ENCODE measurements at places on chromosomes 5 and 9.

DNA sequence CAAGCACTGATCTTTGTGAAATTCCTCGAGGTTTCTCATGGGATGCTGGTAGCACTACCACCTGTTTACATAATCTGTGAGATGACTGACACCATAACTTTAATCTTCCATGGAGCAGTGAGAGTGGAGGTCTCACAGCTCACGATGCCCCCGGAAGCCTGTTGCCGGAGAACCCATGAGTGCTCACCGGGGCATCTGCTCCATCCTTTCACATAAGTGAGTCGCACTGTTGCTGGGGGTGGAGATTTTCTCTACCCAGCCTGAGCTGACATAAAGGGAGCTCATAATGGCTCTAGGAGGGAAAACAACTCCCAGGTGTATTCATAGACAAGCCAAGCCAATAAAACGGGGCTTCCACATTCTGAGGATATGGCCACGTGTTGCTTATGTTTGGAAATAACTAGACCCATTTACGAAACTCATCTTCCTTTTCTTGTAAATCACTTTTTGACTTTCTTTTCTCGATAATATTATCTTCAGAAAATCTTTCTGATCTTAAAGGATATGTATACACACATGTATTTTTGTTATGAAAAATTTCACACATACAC, 11.2 kb upstream of the GFPT2 start:
- DNase-seq: no peak

GRCh38 chr5:34854459-34855174, 15.7 kb downstream of the TTC23L start:
- DNase-seq: no peak

DNA sequence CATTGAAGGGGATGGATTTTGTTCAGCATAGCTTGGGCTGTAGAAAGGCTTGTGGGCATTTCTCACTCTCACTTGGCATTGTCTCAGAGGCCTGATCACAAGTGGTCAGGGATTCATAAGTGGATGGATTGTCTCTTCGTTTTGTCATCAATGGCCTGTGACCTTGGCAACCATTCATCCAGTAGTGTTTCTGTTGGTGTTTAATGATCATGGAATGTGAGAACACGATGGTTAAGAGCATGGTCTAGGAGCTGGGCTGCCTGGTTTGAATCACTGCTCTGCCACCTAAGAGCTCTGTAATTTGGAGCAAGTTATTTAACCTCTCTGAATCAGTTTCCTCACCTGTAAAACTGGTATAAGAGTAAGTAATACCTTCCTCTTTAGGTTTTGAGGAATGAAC, 430.1 kb upstream of the MEF2C start:
- no peak for DNase-seq

- no peak for DNase-seq
These were observed 291.0 kb downstream of the FBXL17 start for GRCh38 chr5:108090946-108091345.

GRCh38 chr9:70971723-70972122, 149.7 kb downstream of the TRPM3 start:
- DNase-seq: no peak

- no peak for DNase-seq
These were observed 130.1 kb downstream of the LRRC70 start for GRCh38 chr5:62708481-62709325.

- DNase-seq: no peak
These were observed 10.6 kb upstream of the F2RL1 start for GRCh38 chr5:76808141-76808691.

- no peak for DNase-seq
These were observed 14.4 kb downstream of the GNAQ start for GRCh38 chr9:78017190-78017693.

DNA sequence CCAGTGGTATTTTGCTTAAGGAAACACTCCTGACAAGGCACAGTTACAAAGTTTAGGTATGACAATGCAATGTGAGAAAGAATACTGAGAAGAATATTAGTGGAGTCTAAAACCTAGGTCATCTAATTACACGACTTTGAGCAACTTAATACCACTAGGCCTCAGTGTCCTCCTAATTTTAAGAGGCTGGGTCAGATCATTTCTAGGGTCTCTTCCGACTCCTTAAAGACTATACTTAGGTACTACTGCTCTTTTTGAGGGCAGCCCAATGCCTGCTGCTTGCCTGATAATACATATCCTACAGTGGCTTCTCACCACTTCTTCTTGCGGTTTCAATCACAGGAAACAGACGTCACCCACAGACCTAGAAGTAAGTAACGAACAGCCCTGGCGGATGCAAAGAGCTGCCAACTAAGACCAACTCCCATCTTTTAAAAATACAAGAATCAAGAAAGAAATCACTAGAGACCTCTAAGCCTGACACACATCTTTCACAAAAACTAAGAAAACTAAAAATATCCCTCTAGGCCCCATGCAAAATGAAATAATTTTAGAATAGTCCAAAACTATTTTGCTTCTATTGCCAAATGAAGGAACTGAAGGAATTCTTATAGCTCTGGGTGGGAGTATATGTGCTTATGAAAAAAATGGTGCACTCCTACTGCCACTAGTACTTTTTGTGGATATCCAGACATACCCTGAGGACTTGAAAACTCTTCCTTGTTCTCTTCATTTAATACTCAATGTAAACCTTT, 13.1 kb downstream of the DIAPH1 start:
- no peak for DNase-seq

DNA sequence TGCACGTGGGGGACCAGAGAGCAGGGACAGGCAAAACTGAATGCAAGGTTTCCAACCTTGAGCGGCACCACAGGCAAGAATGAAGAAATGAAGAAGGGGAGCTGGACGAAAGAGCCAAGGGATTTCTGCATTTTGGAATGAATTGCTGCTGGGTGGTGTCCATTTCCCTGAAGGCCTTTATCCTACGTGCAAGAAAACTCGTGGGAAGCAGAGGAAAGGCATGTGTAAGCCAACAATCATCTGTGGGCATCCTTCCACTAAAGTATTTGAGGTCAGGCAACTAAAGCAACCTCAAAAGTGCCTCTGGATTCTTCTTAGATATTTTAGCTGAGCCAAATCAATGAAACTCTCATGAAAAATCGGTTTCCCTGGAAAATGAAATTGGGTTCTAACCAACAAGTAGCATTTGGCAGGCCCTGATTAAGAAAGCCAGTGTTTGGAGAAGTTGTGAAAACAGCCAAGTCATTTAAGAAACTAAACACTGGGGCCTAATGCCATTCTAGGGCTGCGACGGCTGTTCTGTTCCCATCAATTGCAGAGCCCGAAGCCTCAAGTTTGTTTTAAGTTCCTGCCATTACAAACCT, 4.7 kb upstream of the TGFBI start:
- DNase-seq: no peak

GRCh38 chr5:145587710-145588109, 247.4 kb downstream of the PRELID2 start:
- DNase-seq: no peak

GRCh38 chr9:96581786-96582185, 37.9 kb downstream of the CDC14B start:
- no peak for DNase-seq

GRCh38 chr9:69923972-69924371, 103.4 kb downstream of the CFAP95 start:
- DNase-seq: no peak

DNA sequence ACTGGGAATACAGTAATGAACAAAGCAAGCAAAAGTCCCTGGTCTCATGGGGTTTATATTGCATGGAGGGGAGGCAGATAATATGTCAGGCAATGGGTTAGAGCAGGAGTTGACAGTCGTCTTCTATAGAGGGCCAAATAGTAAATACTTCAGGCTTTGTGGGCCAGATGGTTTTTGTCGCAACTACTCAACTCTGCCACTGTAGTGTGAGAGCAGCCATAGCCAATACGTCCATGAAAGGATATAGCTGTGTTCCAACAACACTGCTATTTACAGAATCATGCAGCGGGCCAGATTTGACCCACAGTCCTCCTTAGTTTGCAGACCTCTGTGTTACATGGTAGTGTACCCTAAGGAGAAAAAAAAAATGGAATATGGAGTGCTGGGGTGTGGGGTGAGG, 25.5 kb downstream of the MAST4 start:
- DNase-seq: no peak

DNA sequence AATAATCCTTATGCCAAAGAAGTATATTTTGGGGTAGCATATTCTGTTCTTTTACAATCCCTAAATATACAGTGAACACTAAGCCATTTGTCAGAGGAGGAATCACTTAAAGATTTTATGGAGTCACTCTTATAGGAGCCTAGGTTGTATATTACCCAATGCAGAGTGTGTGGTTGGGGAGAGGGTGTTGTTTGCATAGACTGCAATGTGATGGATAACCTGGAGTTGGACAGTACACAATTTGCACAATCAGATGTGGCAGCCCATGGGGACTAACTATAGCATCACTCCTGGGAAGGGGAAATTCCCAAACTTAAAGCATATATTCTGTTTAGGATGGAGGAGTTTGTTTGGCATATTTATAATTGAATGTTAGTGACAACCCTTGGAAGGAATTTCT, 9.6 kb upstream of the NDFIP1 start:
- DNase-seq: no peak

- no peak for DNase-seq
These were observed 518 bp downstream of the SPRY4 start for GRCh38 chr5:142324136-142324870.

DNA sequence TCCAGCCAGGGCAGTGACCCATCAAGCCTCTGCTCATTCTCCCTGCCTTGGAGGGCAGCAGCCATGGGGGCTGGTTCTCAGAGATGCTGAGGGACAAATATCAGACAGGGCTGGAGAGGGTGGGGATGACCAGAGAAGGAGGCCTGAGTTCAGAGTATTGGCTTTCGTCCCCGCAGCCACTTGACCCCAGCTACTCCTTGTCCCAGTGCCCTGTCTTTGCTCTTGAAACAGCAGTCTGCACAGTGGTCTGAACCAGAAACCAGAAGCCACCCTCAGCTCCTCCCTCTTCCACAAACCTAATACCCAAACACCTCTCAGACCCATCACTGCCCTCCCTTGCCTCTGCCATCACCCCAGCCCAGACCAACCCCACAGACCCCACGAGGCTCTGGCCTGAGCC, 36.3 kb upstream of the SMIM23 start:
- no peak for DNase-seq

- DNase-seq: no peak
These were observed 6.6 kb downstream of the IDNK start for GRCh38 chr9:83629433-83630104.

DNA sequence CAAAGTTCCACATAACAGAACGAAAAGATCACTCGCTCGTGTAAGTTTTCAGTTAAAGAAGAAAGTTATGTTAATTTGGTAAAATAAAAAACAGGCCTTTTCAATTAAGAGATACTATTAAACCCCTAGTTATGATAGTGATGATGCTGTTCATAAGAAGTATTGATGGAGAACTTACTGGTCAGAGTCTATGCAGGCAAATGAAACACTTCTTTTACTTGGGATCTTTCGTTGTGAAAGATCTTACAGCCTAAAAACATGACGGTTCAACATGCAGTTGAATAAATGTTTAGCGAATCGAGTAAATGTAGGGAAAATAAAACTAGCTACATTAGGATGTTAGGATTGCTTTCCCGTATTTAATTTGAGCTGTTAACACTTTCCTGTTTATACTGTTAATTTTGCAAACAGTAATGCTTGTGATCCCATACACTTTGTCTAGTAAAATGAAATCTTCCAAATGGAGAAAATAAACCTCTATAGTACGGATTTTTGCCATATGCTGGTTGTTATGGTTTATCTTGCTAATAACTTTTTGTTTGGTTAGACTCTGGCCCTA, 2.0 kb downstream of the RHOBTB3 start:
- DNase-seq: no peak

DNA sequence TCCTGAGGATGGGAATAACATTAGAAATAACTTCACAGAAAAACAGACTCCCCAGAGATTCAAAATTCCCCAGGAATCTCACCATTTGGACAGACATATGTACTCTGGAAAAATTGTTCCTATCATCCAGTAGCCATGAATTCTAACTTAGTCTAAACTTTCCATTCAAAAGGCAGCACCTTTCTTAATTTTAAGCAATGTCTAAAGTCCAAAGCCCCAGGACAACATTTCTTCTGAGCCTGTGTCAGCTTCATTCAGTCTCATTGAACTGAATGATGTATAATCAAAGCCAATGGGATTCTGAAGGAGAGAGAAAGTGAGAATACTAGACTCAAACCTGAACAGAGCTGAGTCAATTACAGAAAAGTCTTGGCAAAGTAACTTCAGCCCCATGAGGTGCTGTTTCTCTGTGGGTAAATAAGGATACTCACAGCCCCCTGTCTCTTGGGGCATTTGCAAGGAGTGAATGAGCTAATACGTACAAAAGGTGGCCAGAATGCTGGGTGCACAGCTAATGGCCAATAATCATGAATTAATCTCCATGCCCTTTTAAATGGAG, 140.6 kb downstream of the SEMA5A start:
- no peak for DNase-seq

DNA sequence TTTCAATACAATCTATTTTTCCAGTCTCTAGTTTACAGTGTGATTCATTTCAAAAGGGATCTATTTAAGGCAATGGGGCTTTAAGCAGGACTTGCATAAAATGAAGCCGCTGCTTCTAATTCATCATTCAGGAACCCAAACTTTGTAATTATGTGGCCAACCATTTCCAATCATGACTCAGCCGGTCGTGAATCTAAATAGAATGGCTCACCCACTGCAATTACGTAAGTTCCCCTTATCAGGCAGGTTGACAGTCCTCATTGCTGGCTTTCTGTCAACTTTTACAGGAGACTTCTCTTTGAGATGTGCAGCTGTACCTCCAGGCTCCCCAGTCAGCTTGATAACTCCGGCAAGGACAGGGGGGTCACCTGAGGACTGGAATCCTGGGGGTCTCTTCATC, 152.8 kb upstream of the DAP start:
- DNase-seq: peak; percentile 16

DNA sequence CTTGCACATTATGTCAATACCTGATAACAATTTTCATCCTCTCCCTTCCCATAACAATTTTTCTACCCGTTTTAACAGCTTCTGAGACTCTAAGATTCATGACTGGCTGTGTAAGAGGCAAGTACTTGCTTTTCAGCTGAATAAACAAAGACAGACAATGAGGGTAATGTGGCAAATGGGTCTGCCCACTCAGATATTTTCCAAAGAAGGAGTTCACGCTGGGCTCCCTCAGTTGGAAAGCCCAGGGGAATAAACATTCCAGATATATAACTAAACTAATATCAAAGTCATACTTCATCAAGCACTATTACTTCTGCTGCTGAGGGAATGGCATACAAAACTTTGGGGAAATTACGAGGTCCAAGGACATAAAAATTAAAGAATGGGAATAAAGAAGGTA, 24.4 kb downstream of the MEGF9 start:
- DNase-seq: no peak

DNA sequence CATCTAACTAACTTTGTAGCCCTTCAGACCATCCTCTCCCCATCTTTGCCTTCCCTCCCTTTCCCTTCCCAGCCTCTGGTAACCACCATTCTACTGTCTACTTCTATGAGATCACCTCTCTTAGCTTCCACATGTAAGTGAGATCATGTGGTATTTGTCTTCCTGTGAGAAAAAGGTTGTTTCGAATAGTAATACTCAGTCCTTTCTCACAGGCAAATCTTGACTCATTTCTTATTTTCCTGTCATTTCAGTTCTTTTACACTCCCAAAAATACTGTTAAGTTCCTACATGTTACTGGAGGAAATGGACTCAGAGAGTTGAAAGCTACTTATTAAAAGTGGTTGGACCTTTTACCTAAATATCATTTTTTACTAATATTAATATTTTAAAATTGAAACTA, 82.1 kb downstream of the SLF1 start:
- DNase-seq: no peak
